ENCODE measurements at places on chromosomes 6 and 20.

DNA sequence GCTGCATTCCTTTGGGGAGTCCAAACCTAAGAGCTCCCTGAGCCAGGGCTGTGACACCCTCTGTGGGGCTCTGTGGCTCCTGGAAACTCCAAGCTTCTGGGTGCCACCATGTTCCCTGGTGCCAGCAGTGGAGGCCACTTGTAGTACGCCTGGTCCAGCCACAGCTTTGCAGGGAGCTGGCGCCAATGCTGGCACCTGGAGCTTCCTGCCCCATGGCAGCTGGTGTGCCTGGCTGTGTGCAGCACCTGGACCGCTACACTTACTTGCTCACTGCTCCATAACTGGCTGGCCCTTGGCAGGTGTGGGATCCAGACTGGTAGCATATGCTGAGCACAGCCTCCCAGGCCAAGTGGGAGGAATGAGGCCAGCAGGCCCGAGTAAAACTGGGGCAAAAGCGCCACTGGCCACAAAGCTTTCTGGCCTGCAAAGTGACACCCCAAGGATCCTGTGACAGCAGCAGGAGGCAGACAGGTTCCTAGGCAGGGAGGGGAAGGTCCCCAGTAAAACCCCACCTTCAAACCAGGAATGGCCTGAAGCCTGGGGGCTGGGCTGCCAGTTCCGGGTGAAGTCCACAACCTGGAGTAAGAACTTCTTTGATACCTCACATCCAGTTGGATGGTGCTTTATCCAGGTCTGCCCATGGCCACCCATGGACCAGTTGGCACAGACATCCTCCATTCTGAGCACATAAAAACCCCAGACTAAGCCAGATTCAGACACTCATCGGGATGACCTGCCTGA is 461.0 kb downstream of the TBC1D32 start:
- DNase-seq: no peak

- no peak for DNase-seq
These were observed 312.7 kb downstream of the LAMA2 start for GRCh38 chr6:129195643-129196042.

DNA sequence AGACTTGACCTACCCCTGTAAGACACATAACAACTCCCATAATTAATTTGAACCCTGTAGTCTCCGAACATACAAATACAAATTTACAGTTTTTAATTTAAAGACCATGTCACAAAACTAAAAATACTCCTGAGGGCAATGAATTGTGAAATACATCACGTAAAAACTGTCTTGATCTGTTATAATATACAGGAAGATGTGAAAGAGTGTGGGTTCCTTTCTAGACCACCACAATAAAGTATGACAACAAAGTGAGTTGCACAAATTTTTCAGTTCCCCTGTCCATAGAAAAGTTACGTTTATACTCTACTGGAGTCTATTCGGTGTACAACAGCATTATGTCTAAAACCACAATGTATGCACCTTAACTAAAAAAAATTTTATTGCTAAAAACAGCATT is 11.0 kb upstream of the BLOC1S5 start:
- DNase-seq: no peak

DNA sequence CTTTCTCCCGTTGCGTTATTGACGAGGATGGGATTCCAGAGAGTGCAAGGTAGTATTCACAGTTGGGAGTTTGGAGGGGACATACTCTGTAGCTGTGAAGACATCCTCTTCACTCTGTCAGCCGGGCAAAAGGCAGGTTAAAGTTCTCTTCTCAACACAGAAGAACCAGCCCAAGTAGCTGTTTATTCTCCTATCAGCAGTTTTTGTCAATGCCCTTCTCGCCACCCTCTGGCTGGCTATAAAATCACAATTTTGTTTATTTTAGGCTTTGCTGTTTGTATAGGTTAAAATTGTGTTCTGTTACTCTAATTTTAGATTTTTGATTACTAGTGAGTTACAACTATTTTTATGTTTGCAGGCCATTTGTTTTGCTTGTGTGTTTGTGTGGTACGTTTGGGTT is 37.9 kb upstream of the MAS1 start:
- DNase-seq: peak; percentile 29

- DNase-seq: no peak
These were observed 2.5 kb downstream of the TRIM10 start for GRCh38 chr6:30158475-30159040.

DNA sequence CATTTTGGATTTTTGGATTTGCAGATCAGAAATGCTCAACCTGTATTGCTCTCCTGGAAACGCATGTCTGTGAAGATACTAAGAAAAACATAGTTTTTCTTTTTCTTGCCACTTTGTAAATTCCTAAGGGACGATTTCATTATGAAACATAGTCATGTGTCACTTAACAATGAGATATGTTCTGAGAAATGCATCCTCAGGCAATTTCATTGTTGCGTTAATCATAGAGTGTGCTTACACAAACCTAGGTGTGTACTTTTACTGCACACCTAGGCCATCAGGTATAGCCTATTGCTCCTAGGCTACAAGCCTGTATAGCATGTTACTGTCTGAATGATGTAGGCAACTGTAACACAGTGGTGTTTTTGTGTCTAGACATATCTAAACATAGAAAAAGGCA is 13.4 kb upstream of the THEMIS start:
- DNase-seq: no peak

DNA sequence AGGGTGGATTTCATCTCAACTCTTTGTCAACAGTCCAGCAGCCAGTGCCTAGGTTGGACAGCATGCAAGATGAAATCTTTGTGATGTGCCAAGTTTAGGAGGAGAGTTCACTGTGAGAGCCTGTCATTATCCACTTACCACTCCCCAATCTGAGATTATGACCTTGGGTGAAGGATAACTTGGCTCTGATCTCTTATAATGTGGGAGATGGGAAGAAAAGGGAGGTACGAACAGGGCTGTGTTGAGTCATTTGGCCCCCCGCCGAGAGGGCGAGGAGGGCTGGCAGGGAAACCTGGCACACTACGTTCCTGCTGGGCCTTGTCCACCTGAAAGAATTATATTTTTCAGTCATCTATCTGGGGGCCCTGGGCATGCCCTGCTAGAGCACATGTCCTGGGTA is 35.8 kb downstream of the LAMA4 start:
- DNase-seq: no peak

DNA sequence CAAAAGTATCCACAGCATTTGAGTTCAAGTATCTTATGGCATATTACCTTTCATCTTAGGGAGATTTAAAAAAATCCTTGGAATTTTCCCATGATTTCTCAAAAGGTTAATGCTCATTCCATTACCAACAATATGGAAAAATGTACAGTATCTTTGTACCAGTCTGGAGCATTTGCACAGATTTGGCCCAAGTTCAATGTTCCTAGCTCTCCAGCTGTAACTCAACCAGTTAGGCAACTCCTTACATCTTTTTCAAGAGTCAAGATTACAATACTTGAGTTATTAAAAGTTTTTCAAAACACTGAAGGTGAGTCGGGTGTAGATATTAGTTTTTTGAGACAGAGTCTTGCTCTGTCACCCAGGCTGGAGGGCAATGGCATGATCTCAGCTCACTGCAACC is 1.0 kb downstream of the OR2J2 start:
- no peak for DNase-seq

DNA sequence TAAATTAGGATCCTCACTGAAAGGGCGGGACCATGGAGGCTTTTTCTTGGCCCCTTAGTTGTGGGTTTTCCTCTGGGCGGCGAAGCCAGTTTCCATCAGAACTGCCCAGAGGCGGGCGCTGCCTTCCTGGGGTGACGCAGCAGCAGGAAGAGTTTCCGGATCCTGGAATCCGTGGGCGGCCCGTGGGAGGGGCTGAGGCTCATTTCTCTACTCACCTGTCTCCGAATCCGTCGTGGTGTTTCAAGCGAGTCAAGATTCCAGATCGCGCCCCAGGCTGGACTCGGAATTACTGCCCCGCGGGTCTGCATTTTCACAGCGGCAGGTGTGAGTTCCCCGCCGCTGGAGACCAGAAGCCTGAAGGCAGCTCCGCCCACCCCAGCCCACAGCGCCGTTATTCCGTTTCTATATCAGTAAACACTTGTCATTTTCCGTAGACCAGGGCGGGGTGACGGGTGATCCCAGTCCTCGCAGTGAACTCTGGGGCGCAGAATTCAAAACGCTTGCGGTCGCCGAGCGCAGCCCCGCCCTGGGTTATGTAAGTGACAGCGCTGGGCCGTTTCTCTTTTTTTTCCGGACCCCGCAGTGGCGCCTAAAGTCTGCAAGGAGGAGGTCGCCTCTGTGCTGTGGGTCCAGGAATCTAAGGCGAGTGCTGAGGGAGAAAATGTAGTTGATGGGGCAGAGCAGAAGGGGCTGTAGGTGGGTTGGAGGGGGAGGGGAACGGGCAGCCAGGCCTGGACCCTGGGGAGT is 27.2 kb upstream of the POU5F1 start:
- peak; percentile 87 for DNase-seq

DNA sequence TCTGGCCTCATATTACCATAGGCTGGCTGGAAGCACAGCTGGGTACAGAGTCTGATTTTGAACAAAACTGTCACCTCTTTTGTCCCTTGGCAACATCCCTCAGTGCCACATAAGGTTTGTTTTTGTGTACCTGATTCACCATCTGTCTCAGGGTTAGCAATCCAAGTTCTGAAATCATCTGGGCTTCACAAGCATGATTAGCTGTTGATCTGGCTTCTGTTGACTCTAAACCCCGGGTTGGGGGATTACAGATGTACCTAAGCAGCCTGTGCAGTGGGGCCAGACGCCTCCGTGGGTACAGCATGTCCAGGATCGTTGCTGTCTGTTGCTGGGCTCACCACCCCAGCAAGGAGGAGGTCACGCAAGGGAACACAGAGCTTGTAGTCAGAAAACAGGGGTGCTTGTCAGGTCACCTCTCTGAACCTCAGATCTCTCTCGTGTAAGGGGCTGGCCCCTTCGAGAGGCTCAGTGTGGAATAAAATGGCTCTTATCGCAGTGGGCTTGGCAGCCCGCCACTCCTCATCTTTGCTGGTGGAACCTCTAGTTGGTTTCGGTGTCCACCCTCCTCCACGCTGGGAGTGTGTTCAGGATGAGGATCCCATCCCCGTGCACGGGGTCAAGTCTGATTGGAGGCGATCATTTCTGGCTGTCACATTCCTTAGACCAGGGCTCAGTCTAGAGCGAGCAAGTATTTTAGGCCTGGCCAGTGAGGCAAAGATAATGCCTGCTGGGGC is 39.2 kb upstream of the ZNF831 start:
- no peak for DNase-seq

GRCh38 chr6:111592726-111593511 is 12.8 kb downstream of the TRAF3IP2 start:
- no peak for DNase-seq

GRCh38 chr6:285030-285771 is 7.1 kb upstream of the DUSP22 start:
- no peak for DNase-seq

GRCh38 chr6:17341117-17341805 is 52.1 kb upstream of the CAP2 start:
- DNase-seq: no peak

Data from DMS153 (cell line).